ENCODE measurements at places on chromosomes 11 and 22.

DNA sequence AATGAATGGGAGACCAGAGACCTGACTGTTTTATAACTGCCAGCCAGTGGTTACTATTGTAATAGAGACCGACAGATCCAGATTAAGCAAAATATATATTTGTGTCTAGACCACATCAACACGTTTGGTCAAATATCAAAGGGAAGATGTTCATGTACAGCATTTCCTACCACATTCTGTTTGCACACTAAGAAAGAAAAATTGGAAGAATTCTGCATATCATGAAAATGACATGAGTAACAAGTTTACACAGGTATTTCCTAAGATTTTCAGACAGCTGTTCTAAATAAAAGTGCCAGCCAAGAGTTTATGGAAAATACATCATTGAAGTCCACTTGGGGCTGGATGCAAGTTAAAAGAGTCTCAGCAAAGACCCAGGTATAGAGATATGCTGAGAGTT lies 145.5 kb upstream of the ANO3 start:
- DNase-seq, result no peak

DNA sequence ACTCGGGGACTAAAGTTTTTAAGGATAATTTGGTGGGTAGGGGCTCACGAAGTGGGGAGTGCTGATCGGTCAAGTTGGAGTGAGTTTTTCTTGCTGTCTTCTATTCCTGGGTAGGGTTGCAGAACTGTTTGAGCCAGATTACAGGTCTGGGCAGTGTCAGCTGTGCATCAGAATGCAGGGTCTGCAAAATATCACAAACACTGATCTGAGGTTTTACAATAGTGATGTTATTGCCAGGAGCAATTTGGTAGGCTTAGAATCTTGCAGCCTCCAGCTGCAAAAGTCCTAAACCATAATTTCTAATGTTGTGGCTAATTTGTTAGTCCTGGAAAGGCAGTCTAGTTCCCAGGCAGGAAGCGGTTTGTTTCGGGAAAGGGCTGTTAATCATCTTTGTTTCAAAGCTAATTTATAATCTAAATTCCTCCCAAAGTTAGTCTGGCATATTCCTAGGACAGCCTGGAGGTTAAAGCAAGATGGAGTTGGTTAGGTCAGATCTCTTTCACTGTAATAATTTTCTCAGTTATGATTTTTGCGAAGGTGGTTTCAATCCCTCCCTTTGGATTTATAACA lies 39.7 kb upstream of the CALCA start:
- DNase-seq, result no peak

GRCh38 chr22:31929167-31929930 lies 15.0 kb upstream of the YWHAH start:
- no peak for DNase-seq

DNA sequence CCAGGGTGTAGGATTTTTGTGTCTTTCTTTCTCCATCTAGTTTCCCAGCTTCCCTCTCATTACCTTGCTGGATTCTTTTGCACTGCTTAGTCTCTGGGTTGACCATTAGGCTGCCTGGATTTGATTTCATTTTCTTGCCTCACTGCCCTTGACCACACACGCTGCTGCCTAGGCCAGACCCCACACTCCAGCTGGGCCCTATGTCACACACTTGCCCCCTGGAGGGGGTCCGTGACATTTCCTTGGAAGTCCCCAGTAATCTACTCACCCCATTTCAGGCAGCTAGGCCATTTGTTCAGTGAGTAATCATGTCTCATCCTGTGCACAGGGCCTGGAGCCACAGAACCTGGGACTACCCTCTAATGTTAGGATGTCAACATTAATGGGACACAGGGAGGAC lies 81.9 kb upstream of the SPON1 start:
- no peak for DNase-seq

DNA sequence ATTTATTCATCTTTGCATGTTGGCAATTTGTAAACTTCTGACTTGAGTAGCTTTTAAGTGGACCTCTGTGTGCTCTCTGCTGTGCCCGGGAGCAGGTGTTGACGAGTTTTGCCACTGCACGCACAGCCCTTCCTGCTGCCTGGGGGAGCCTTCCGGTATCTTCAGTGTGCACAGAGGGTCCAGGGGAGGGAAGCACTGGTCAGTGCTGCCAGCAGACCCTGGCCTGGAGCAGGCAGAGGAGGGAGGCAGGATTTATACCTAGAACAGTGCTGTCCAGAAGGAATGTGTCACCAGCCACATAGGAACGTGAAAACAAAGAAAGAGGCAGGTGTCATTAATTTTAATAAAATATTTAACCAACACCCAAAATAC lies 403.6 kb downstream of the TBC1D22A start:
- DNase-seq, result no peak

DNA sequence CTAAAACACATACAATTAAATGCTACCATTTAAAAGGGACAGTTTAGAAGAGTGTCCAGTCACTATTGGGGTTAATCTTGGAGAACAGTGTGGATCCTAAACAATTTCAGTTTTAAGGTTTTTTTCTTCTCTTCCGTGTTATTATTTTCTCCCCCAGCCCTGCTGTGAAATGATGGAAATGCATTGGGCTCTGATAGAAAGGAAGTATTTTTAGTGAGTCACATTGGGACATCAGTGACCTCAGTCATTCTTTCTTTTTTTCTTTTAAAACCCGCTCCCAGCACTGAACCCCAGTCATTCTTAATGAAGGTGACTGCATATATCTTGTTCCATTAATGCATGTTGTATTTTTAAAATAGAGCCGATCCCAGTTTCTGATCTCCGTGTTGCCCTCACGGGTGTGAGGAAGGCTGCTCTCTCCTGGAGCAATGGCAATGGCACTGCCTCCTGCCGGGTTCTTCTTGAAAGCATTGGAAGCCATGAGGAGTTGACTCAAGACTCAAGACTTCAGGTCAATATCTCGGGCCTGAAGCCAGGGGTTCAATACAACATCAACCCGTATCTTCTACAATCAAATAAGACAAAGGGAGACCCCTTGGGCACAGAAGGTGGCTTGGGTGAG lies 93.2 kb upstream of the OR4B1 start:
- DNase-seq, result no peak

- DNase-seq, result no peak
These were observed 11.5 kb upstream of the KCTD14 start for GRCh38 chr11:78034623-78035022.

GRCh38 chr11:74033046-74033445 lies 24.2 kb upstream of the UCP3 start:
- DNase-seq, result no peak

DNA sequence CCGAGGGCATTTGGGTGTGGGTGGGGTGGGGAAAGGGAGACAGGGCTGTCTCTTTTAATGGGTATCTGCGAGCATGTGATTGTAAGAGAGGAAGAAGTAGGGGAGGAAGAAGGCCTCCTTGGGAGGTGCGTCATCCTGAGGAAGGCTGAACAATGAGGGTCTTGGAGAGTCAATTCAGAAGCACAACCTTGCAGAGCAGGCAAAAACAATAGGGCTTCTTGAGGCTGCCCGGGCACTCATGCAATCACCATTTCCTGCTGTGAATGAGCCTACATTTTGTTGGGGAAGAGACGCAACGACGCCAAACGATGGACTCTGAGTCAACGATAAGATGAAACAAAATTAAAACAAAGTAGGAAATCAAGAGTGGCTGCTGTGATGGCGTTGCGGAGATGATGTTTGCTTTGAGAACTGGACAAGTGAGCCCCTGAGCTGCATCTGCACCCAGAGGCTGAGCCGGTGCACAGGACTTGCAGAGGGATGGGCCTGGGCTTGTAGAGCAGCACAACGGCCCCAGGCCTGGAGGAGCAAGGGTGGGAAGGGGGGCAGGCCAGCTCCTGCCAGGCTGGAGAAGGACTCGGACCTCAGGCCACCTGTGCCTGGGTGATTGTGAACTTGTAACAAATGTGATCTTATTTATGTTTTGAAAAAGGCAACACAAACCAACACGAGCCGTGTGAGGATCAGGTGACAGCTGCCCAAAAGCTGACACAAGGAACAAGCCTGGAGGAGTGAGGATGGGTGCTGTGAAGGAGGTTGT lies 92.3 kb upstream of the B3GAT1 start:
- no peak for DNase-seq

- DNase-seq, result no peak
These were observed 8.0 kb downstream of the CSDC2 start for GRCh38 chr22:41568811-41569210.

GRCh38 chr11:119307974-119308373 lies 9.0 kb downstream of the MCAM start:
- no peak for DNase-seq

GRCh38 chr22:33535937-33536875 lies 384.1 kb downstream of the LARGE1 start:
- no peak for DNase-seq

DNA sequence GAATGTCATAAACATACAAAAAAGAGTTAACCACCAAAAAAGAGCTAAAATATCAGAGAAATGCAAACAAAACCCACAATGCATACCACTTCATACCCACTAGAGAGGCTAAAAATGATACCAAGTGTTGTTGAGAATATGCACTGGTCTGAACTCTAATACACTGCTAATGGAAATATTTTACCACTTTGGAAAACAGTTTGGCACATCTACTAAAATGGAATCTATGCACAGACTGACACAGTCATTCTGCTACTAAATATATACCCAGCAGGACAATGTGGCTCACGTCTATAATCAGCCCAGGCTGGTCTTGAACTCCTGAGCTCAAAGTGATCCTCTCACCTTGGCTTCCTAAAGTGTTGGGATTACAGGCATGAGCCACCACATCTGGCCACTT lies 18.0 kb downstream of the MAPK1 start:
- DNase-seq, result no peak

DNA sequence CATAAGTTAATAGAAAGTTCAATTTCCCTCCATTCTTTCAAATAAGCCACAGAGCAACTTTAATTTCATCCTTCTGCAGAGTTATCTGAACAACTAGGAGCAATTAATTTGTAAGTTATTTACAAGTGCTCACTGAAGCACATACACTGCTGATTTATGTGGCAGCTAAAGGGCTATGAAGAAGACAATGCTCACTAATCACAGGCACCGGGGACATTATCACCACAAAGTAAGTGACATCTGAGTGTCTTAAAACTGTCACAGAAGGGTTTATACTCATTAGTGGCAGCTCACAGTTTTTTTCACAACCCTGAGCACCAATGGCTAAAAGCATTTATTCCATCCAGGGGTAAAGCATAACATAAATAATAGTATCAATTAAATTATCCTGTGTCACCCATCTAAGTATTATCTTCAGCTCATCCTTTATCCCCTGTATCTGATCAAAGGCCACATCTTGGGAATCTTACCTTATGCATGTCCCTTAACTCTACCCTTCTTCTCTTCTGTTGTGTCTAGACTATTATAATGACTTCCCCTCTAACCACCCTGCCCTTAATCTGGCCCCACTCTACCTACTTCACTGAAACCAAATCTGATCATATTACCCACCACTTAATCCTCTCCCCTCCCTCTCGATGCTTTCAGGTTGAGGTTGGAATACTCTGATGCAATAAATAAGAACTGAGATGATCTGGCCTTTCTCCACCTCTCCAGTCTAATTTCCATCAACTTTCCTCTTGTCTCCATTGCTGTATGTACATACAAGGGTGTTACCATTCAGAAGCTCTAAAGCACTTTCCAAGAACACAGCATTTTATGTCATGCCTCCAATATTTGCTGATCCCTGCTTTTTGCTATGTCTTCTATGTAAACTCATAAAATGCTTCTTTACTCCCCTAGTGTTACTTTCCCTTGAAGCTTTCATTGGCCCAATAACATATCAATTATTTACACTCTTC lies 252.7 kb downstream of the CASP12 start:
- DNase-seq, result no peak

- no peak for DNase-seq
These were observed 52.8 kb downstream of the FAM76B start for GRCh38 chr11:95736809-95737208.

DNA sequence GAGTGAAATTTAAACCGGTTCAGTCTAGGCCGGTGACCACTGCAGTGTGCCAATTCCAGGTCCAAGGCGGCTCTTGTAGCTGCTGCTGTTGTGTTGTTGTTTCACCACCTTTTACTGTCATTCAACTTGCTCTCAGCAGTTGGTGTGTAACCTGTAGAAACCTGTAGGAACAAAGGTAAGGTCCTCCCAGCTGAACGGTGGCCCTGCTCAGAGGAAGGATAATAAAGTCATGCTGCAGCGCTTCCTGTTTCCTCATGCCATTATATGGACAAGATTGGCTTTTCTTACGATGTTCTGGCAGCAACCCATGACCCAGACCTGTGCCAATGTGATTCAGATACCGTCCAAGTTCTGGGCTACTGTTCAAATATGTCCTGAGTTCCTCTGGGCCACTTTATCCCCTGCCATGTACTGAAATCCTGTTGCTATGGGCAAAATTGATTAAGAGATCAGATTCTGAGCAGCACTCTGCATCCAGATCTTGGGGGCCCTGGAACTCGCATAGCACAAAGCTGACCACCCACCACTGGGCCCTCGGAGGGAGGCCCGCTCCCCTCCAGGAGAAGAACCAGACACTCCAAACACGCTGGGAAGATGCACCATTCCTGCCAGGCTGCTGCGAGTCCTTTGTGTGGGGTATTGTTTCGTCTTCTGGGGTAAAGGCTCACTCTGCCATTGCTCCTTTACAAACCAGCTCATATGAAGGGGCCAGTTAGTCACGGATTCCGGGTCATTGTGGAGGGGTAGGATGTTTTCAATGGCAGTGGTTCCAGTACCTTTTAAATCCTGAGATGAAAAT lies 13.2 kb downstream of the FAM181B start:
- DNase-seq, result no peak

DNA sequence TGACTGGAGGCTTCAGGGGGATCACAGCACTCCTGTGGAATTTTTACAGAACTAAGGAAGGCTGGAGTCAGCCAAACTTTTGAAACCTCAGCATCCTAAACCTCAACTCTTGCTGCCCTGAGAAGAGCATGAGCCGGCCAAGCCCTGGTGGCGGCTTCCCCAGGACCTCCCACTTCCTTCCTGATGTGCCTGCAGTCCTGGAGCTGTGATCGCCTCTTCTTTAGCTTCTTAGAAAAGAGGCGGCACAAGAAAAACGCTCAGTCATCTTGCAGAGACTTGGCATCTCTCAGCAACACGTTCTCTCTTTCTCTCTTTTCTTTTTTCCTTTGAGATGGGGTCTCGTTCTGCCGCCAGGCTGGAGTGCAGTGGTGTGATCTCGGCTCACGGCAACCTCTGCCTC lies 40.4 kb upstream of the AMPD3 start:
- DNase-seq, result no peak

GRCh38 chr11:61951484-61952135 lies 1.5 kb downstream of the BEST1 start:
- DNase-seq, result no peak

DNA sequence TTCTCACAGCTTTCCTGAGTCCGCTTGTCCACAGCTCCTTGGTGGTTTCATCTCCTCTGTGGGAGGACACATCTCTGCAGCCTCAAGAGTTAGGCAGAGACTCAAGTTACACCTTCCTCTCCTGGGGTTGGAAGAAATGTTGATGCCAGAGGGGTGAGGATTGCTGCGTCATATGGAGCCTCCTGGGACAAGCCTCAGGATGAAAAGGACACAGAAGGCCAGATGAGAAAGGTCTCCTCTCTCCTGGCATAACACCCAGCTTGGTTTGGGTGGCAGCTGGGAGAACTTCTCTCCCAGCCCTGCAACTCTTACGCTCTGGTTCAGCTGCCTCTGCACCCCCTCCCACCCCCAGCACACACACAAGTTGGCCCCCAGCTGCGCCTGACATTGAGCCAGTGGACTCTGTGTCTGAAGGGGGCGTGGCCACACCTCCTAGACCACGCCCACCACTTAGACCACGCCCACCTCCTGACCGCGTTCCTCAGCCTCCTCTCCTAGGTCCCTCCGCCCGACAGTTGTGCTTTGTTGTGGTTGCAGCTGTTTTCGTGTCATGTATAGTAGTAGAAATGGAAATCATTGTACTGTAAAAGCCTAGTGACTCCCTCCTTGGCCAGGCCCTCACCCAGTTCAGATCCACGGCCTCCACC lies 11.7 kb downstream of the RASD2 start:
- no peak for DNase-seq

GRCh38 chr22:46090631-46091201 lies 59.6 kb upstream of the PPARA start:
- peak; percentile 28 for DNase-seq
